ENCODE measurements at places on chromosomes 13 and 19.

- DNase-seq: no peak
These were observed 376.4 kb upstream of the ZNF507 start for GRCh38 chr19:31969016-31969415.

- DNase-seq: no peak
These were observed 74.8 kb upstream of the IPO5 start for GRCh38 chr13:97878431-97879375.

- no peak for DNase-seq
These were observed 119.8 kb upstream of the STARD13 start for GRCh38 chr13:33405371-33405770.

GRCh38 chr19:1169921-1170885 is 3.9 kb downstream of the SBNO2 start:
- DNase-seq: no peak

- DNase-seq: no peak
These were observed 26.4 kb downstream of the B3GLCT start for GRCh38 chr13:31225998-31226675.

- DNase-seq: no peak
These were observed 6.9 kb downstream of the MTMR6 start for GRCh38 chr13:25280396-25280795.

- DNase-seq: peak; percentile 76
These were observed 1.0 kb upstream of the CEACAM1 start for GRCh38 chr19:42529248-42529764.

DNA sequence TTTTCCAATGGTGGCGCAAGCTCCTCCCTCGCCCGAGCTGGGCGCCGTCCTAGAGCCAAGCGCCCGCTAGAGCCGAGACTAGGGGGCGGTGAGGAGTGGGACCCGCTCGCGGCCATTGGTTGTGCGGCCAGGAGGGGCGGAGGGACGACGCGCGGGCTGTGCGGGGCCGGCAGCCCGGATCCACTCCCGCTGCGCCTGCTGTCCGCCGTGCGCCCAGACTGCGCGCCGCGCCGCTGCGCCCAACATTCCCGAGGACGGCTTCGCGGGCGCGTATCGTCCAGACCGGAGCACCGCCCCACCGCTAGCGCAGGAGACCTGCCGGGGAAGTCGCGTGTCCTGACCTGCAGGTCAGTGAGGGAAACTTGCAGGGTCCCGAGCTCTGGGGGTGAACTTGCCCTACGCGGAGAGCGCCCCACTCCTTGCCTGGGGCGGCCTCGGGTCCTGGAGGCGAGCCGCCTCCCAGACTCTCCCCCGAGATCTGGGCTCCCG is at the start of gene SERTM1:
Gene SERTM1 (plus strand): TSS at position 183 of the 489 bp plus-strand sequence. CDS start 21,059 bp downstream, outside the sequence.
- DNase-seq: no peak

GRCh38 chr13:29568731-29569130 is 26.8 kb downstream of the SLC7A1 start:
- DNase-seq: no peak

GRCh38 chr19:20558571-20558970 is 7.0 kb downstream of the ZNF737 start:
- DNase-seq: no peak

- DNase-seq: no peak
These were observed 73.2 kb upstream of the KCTD15 start for GRCh38 chr19:33723512-33723911.

- peak; percentile 59 for DNase-seq
These were observed 813 bp downstream of the ZNF296 start for GRCh38 chr19:45075301-45076028.

- peak; percentile 50 for DNase-seq
These were observed 2.0 kb downstream of the DOCK9 start for GRCh38 chr13:98975822-98976261.

- DNase-seq: no peak
These were observed 94.6 kb downstream of the CRYL1 start for GRCh38 chr13:20431080-20431479.

DNA sequence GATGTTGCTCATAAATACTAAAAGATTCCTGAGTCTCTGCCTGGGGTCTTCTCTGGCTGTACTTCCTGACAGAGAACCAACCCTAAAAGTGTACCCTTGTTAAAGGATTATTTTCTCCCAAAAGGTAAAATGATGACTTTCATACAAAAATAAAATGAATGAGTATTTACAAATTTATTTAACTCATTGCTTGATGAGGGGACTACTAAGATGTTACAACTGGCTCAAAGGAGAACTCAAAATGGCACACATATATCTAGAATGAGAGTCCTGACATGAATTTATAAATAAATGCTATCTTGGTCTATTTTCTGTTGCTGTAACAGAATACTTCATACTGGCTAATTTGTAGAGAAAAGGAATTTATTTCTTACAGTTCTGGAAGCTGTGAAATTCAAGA is 30.5 kb downstream of the STOML3 start:
- no peak for DNase-seq

DNA sequence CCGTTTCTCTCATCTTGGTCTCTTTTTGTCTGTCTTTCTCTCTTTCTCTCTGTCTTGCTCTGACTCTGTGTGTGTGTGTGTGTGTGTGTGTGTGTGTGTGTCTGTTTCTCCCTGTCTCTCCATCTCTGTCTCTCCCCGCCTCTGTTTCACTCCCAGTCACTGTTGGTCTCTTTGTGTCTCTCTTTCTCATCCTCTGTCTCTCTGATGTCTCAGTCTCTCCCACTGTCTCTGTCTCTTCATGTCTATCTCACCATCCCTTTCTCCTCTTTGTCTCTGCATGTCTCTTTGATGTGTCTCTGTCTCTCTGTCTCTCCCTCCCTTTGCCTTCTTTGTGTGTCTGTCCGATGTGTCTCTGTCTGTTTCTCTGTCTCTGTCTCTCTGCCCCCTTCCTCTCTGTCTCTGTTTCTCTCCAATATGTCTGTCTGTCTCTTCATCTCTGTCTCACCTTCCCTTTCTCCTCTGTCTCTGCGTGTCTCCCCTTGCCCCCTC is 2.5 kb downstream of the NFIC start:
- no peak for DNase-seq

GRCh38 chr13:104616990-104617389 is 1550.8 kb upstream of the SLC10A2 start:
- no peak for DNase-seq

DNA sequence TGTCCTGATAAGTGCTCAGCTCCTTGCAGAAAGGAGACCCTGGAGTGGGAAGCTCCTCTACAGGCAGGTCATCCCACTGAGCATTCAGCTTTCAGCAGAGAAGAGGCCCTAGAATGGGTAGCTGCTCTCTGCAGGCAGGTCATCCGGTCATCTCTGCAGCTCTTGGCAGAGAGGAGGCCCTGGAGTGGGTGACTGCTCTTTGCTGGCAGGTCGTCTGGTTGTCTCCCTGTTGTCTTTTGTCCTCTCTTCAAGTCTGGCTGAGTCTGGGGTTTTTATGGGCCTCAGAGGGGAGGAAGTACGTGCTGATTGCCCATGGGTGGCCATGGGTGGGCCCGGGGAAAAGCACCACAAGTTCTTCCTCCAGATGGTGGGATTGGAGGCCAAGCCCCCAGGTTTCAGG is 250.3 kb upstream of the EDNRB start:
- DNase-seq: no peak

DNA sequence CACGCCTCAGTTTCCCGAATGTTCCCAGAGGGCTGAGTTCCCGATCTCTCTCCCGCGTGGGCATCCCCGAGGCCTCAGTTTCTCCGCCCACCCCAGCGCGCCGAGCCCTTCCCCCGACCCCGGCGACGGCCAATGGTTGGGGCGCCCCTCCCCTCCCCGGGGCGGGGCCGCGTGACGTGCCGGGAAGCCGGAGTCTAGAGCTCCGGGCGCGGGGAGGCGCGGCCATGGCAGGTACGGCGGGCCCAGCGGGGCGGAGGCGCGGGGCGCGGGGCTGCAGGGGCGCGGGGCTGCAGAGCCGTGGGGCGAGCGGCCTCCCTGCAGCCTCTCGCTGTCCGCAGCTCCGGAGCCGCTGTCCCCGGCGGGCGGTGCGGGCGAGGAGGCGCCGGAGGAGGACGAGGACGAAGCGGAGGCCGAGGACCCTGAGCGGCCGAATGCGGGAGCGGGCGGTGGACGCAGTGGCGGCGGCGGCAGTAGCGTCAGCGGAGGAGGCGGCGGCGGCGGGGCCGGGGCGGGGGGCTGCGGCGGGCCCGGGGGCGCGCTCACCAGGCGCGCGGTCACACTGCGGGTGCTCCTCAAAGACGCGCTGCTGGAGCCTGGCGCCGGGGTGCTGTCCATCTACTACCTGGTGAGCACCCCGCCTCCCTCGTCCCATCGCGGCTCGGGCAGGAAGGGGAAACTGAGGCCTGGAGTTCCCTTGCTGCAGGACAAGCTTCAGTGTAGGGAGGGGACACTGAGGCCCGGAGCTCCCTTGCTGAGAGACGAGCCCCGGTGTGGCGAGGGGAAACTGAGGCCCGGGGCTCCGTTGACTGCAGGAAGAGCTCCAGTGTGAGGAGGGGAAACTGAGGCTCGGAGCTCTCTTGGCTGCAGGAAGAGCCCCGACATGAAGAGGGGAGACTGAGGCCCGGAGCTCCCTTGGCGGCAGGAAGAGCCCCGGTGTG is at the start of gene MPND:
Gene MPND (plus strand): TSS at position 193 of the 938 bp plus-strand sequence. CDS start 32 bp downstream, at position 225.
- peak; percentile 92 for DNase-seq

GRCh38 chr13:40439928-40440327 is 226.5 kb downstream of the FOXO1 start:
- DNase-seq: no peak

GRCh38 chr13:59182241-59182640 is 981.5 kb downstream of the DIAPH3 start:
- no peak for DNase-seq

DNA sequence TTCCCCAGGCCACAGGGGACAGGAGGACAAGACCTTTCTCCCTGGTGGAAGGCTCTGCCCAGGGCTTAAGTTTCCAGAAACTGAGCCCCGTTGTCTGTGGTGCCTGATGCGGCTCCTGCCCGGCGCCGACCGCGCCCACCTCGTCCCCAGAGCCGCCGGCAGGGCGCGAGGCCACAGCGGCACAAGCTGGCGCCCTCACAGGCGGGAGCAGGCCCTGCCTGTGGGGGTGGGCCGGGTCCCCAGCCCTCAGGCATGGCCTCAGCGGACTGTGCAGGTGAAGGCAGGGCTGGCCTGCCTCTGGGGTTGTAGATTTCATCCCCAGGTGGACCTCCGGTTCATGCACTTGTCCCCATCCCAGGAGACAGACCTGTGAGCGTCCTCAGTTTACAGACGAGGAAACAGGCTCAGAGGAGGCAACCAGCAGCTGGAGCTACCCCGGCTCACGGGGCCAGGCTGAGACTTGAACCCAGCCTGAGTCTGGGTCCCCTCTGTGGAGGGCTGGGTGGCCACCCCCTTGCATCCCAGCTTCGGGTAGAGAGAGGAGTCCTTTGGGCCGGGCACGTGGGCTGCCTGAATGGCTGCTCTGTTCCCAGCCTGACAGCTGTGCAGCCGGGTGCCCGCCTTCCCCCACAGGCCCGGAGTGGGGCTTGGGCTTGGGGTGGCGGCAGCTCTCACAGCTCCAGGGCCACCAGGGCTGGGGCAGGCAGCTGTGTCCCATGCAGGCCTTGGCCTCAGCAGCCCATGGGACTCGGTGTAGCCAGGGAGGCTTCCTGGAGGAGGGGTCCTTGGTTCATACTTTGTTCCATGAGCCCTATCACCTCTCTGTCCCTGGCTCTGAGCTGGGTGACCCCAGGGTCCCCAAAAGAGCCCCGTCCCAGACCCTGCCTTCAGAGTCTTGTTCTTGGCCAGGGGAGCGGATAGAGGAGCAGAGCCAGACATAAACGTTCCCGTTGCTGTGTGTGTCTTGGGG is 26.8 kb downstream of the PIAS4 start:
- DNase-seq: peak; percentile 95

GRCh38 chr13:110131424-110131823 is 175.5 kb downstream of the COL4A1 start:
- DNase-seq: no peak

- DNase-seq: no peak
These were observed 304.6 kb upstream of the SLC10A2 start for GRCh38 chr13:103370790-103371189.

DNA sequence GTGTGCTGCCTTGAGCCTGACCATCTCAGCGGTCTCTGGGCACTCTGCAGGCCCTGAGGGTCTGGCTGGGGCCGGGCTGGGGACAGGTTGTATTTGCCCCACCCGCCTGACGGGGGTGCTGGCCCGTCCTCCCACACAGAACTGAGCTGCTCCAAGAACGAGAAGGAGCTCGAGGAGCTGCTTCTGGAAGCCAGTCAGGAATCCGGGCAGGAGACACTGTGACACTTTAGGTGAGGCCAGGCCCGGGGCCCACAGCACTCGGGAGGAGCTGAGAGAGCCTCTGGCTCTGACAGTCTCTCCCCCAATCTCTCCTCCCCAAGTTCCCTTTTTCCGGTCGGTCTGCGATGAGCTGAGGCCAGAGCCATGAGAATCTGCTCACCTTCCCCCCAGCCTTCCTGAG is 14.5 kb downstream of the NKPD1 start:
- no peak for DNase-seq

- no peak for DNase-seq
These were observed 320.3 kb downstream of the SUCLA2 start for GRCh38 chr13:47680748-47681147.

- DNase-seq: no peak
These were observed 426.7 kb downstream of the TBC1D4 start for GRCh38 chr13:75055296-75055695.

DNA sequence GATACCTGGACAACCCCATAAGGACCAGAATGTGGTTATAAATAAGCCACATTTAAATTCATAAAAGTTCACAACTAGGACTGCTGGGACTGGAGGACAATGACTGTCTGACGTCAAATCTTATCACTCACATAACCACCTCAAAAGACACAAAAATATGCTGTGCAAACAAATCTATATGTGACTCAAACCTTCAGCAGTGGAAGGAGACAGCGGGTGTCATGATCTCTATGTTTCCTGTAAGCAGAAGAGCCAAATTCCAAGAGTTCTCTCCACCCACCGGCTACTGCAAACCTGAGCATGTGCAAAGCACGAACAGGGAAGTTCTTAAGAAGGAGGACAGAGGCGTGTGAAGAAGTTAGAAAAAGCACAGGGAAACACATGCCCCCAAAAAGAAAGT is 113.2 kb downstream of the MYCBP2 start:
- no peak for DNase-seq

DNA sequence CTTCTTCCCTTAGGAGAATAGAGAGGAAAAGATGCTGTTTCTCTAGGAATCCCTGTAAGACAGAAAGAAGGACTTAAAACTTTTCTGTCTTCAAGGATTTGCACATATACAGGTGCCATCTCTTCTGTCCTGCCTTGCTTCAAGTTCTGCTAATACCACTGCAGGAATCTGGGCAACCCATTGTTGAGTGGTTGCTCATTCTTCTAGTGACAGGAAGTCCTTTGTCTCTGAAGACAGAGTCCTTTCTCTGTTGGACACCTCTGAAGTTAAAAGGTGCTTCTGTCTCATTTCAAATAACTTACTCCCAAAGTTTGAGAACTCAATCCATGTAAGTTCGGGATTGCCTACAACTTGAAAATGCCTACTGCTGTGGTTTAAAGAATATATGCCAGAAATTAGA is 114.4 kb upstream of the TMTC4 start:
- no peak for DNase-seq

DNA sequence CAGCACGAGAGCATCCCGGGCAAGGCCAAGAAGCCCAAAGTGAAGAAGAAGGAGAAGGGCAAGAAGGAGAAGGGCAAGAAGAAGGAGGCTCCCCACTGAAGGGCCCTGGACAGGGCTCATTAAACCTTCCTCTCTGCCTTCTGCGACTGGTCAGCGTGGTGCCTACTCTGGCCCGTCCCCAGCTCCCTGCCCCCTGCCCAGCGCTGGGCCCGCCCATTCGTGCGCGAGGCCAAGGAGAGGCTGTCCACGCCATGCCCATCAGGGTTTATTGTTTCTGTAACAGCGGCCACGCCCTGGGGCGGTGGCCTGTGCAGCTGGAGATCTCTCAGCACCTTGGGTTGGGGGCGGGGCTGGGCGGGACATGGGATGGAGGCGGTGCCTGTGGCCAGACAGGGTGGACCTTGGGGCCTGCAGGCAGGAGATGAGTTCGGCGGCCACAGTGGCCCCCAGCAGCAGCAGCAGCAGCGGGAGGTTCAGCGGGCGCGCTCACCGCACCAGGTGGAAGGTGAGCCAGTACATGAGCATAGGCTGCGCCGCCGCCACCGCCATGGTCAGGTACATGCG is 897 bp downstream of the C19orf33 start:
- no peak for DNase-seq

All from globus pallidus (tissue), 1 donor.